ENCODE measurements at places on chromosomes 5 and 9.

- DNase-seq, result no peak
Measured at GRCh38 chr9:75054368-75055001, 26.4 kb upstream of the CARNMT1 start.

DNA sequence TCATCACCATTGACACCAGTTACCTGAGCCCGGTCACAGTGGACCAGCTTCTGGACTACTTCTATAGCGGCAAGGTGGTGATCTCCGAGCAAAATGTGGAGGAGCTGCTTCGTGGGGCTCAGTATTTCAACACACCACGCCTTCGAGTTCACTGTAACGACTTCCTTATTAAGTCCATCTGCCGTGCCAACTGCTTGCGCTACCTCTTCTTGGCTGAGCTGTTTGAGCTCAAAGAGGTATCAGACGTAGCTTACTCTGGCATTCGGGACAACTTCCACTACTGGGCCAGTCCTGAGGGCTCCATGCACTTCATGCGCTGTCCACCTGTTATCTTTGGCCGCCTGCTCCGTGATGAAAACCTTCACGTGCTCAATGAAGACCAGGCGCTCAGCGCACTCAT is 520 bp downstream of the CCIN start:
- no peak for DNase-seq

GRCh38 chr9:122065923-122066629 is 27.0 kb downstream of the TTLL11 start:
- no peak for DNase-seq

DNA sequence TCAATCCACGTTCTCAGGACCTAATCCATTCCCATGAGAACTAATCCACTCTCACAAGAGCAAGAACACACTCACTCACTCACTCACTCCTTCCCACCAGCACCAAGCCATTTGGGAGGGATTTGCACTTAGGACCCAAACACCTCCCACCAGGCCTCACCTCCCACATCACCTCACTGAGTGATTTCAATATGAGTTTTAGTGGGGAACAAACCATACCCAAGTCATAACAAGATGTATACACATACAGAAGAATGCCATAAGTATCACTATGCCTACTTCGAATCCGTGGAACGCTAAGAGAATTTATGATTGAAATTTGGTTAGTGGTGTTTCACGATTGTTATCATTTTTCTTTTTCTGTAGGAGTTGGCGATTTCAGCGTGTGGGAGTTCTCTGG is 29.3 kb upstream of the CTSL start:
- DNase-seq, result no peak

GRCh38 chr9:134488331-134489280 is 153.0 kb upstream of the COL5A1 start:
- no peak for DNase-seq

- no peak for DNase-seq
Measured at GRCh38 chr5:75044406-75044805, 8.0 kb downstream of the GCNT4 start.

GRCh38 chr9:90854637-90855175 is 53.1 kb downstream of the SYK start:
- DNase-seq, result no peak

DNA sequence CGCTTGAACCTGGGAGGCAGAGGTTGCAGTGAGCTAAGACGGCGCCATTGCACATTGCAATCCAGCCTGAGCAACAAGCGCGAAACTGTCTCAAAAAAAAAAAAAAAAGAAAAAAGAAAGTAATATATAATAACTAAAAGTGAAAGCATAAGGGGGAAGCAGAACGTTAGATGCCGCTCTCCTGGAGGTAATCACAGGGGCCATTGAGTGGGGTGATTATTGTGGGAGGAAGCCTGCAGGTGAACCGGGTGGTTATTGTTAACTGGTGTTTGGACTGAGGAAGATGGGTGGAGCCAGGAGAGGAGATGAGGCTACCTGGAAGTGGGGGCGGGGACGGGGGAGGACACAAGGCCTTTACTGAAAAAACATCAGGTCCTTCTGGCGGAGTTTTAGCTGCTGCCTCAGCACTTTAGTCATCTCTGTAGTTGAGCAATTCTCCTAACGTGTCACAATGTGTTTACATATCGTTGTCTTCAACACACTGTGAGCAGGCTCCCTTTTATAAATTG is 5.3 kb upstream of the TJP2 start:
- DNase-seq, result no peak

- no peak for DNase-seq
Measured at GRCh38 chr9:129170229-129170628, 7.8 kb downstream of the IER5L start.

GRCh38 chr5:56415356-56415765 is 182.2 kb upstream of the ANKRD55 start:
- DNase-seq, result no peak

DNA sequence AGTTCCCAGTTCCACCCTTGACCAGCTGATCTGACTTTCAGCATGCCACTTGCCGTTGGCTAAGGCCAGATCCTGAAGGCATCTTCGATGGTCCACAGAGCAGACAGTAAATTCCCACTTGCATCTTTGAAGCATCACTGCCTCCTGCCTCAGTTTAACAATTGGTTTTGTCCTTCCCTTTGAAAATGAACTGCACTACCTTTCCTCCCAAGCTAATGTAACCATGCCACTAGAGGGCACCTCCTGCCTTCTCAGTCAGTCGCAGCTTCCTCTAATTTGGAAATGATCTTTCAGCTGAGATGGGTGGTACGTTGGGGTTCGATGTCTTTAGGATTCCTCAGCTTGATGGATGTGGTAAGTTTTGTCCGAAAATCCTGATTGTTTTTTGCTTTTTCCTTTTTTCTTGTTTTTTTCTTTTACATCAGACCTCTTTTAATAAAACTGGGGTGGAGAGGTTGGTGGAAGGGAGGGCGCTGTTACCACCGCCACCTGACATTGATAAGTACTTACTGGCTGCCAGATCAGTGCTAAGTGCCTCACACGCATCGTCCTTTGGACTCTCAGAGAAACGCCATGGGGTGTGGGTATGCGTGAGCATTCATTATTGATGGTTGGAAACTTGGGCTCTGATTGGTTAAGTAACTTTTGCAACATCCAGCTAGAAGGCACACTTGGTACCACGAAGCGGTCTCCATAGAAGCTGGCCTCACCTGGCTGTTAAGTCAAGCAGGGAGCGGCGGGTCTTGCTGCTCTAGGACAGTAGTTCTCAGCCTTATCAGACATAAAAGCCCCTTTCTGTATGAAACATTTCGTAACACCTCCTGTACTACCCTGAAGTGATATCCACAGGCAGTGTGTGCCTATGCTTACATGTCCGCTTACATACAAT is 16.9 kb downstream of the PTTG1 start:
- peak; percentile 71 for DNase-seq

All from LoVo (cell line).